Progenitor cell of endocrine pancreas (in vitro differentiated cells): ENCODE measurements at places on chromosomes 7 and 10.

- no peak for DNase-seq
Observed at GRCh38 chr10:130579913-130580312, 443.7 kb downstream of the GLRX3 start.

- no peak for DNase-seq
Observed at GRCh38 chr7:50477640-50478039, 27.5 kb upstream of the FIGNL1 start.

- no peak for DNase-seq
Observed at GRCh38 chr10:102701272-102701671, 12.9 kb downstream of the ARL3 start.

DNA sequence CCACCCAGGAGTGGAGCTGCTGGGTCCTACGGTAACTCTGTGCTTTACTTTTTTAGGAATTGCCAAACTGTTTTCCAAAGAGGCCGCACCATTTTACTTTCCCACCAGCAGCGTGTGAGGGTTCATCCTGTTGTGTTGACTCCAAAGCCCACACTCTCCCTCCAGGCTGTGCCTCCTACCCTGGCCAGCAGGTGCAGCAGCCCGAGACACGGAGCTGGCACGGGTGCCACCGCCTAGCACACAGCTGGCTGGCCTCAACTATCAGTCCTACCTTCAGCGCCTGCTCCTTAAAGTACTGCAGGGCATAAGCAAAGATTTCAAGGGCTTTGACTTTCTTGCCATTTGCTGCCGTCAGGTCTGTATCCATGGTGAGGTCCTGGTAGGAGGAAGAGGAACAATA, 44.0 kb downstream of the HSPA12A start:
- DNase-seq, result no peak

GRCh38 chr7:65820287-65820950, 52.5 kb upstream of the VKORC1L1 start:
- DNase-seq, result no peak

DNA sequence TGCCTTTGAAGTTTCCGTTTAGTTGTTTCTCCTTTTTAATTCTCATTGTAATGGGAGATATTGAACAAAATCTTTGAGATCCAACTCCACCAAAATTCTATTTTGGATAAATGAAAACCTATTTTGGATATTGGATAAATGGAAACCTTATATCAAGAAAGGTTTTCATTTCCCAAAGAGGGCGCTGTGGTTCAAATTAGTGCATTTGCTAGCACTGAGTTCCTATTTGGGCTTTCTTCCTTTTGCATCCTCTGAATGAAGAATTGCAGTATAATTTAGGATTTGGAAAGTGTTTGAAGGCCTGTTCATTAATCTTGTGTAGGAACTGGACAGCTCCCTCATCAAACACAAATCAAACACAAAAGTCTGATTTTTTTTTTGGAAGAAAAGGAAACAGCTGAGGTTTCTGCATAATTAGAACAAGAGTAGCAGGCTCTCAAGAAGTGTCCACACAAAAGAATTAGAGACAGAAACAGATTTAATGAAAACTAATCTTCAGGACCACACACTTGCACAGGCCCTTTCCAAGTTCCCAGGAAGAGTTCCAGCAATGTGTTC, 80.8 kb upstream of the KLF14 start:
- DNase-seq, result no peak

- no peak for DNase-seq
Observed at GRCh38 chr7:14418633-14419032, 429.2 kb upstream of the ETV1 start.

DNA sequence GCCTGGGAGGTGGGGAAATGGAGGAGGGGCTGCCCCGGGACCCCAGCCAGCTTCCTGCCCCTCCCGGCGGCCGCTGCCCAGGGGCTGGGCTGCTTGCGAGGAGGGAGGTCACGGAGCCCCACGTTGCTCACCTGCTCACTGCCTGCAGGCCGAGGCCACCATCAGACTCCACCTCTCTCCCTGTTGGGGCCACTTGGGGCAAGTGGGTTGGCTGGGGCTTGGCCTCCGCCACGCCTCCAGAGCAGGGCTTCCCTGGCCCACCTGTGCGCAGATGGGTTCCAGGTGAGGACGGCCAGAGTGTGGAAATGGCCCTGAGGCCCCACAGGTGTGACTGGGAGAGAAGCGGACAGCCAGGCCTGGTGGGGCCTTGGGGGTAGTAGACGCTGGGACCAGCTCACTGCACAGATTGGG, 82.8 kb upstream of the DIP2C start:
- DNase-seq, result no peak

DNA sequence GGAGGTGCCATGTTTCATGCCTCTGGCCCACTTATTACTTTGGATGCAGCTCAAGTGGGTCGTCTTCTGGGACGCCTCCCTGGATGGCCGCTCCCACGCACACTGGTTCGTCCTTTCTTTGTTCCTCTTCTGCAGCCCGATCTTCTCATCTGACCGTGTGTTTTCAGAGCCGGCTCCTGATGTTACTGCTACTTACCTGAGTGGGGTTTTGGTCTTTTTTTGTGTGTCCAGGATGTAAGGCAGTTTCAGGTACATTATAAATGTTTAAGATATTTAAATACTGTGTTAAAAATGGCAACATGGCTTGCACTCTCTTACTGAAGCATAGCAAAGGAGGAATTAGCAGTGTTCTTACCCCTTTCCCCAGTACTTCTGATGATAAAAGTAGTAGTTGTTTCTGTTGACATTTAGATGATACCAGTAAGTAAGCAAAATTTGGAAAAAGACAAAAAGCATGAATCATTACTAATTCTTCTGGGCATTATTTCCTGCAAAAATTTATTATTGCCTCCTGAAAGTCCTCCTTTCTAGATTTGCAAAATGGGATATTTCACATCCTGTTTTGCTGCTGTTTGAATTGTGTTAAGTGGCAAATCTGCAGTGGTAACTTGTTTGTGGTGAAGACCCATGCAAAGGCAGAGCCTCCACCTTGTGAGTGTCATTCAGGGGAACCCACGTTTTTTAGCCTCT, 59.4 kb downstream of the SHH start:
- no peak for DNase-seq

- DNase-seq, result no peak
Observed at GRCh38 chr7:151964951-151965350, 8.7 kb downstream of the GALNTL5 start.
